ENCODE measurements at places on chromosomes 7 and 10.

DNA sequence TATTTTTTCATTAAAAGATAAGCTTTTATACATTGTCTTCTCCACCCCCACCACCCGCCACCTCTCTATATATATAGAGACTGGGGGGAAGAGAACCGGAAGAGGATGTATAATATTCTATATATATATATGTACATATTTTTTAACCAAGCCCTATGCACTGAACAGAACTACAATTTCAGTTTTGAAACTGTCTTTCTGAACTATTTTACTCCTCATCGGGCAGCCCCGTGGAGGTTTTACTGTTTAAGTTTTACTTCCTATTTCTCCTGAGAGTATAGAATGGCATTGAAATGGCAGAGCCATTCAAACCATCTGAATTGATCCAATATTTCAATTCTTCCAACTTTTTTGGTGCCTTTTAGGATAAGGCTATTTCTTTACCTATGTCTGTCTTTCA, 1047.1 kb downstream of the NRG3 start:
- DNase-seq: no peak

DNA sequence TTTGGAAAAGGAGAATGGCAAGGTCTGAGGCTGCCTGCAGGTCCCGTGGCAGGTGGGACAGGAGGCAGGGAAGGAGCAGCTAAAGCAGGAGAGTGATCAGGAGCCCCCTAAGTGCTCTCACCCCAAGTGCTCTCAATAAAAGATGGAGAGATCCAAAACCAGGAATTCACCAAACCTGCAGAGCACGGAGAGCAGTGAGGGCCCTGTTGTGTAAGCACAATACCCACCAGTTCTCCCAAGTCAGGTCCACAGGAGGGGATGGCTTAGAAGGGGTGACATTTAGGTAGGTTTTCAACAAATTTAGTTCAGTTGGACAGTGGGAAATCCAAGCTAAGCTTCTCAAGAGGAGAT, 40.8 kb downstream of the GNA12 start:
- DNase-seq: no peak

GRCh38 chr10:60479305-60480020, 89.8 kb upstream of the ANK3 start:
- DNase-seq: no peak

DNA sequence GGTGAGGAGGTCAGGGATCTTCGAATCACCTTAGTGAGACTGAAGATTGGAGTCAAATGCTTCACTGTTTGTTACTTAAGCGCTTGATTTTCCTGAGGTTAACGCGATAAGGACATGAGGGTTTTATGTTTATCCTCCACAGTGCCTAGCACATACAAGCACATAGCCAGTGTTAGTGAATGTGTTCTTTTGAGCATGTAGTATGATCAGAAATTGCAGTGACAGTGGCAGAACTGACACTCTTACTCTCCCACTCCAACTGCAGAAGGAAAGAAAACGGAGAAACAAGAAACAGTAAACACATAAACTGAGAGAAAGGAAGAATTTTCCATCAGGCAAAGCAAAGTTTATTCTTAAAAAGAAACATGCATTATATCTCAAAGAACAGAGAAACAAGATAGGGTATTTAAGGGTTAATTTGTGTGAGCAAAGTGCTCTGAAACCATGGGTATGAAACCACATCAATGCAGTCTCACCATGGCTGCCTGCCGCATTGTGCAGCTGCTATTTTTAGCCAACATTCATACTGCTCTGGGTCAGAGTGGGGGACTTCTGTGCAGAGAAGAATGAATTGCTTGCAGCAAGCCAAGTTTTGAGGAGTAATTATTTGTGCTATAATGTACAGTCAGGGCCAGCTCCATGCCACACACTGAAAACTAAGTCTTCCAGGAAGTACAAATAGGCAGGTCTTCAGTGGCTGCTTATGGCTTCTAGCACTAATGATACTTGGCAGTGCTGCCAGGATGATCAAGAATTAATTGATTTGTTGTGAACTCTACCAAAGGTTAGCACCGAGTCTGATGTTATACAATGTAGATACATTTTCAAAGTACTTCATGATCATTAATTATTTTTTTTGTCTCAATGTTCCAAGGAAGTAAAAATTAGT, 152.0 kb downstream of the MACC1 start:
- no peak for DNase-seq

GRCh38 chr10:77548157-77548556, 89.5 kb downstream of the KCNMA1 start:
- DNase-seq: no peak

DNA sequence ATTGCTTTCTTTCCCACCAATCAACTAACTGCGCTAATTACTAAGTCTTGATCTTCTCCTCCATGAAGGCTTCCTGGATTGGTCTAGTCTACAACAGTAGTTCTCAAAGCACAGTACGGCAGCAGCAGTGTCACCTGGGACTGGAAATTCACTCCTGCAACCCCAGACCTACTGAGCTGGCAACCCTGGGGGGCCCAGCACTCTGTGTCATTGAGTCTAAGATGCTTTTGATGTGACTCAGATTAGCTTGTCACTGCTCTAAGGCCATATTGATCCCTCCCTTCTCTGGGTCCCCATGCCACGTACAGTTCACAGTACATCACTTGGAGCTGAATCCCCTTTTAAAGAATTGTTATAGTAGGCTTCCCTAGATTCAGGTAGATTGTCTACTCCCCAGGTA, 65.7 kb upstream of the KMT2C start:
- no peak for DNase-seq

- DNase-seq: no peak
Measured at GRCh38 chr10:58210160-58210559, 57.5 kb downstream of the IPMK start.

DNA sequence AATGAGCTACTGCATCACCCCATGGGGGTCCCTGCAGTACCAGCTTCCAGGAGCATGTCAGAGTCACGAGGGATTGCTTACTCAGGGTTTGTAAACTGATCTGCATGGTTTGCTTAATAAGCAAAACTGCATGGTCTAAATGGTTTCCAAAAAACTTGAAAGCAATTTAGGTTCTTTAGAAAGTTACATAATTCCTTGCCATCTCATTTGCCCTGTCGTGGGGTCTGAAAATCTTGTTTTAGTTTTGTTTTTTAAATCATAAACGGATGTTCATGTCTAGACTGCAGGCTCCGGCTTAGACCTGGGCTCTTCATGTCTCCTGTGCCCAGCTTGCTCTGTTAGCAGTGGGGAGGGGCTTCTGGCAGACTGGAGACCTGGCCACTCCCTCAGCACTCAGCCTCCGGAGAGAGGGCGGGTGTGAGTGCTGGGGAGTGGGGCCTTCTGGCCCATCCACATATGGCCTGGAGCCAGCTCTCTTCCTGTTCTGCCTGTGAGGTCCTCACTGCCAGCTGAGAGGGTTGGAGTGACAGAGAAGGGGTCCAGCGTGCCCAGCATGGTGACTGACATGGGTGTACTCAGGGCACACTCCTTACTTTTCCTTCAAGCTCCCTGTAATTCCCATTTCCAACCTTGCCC, 17.5 kb downstream of the PRF1 start:
- no peak for DNase-seq

DNA sequence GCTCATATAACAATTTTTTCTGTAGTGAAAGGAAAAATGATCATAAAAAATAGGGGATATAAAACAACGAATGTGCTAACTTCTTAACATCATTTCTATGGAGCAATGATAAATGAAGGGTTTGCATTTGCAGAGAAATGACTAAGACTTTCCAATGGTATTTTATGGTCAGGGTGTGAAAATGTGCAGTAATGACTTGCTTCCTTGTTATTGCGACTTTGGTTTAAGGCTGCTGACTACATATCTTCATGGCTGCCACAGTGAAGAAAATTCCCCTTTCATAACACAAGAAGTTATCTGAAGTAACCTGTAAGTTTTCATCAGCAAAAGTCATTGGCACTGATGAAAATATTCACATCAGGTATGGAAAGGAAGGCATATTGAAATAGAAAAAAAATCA, 166.1 kb upstream of the NRG3 start:
- DNase-seq: no peak

All from HT-29 (cell line).